CD4-positive, alpha-beta T cell treated with Interleukin-4 for 4 hours (primary cell): ENCODE measurements at places on chromosomes 7 and 10.

DNA sequence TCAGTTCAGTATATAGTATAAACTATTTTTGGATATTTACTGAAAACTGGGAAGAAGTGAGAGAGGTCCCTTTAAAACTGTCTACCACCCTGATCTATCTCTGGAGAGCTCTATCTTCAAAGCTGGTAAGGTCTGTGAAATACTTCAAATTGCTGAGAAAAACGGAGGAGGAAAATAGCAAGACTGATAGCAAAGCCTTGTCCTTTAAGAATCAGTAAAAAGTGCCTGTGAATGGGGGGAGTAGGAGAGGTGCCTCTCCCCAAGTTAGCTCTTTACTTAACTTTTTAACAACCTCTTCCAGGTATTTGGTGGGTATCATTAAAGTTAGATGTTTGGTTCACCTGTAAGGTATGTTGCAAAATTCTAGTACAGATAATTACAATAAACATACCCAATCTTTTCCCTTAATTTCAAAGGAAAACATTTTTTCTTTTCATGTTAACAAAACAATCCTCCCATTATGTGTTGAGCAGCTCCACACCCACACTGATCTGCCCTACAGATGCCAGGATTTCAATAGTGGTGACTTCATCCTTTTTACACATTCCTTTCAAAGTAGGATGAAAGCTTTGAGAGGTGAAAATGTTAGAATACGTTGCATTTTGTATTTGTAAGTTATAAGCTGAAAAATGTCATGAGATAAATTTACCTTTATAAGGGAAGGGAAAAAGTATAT lies 149.2 kb downstream of the CRPPA start:
- no peak for DNase-seq

GRCh38 chr10:34766811-34767494 lies 48.1 kb downstream of the PARD3 start:
- no peak for DNase-seq

DNA sequence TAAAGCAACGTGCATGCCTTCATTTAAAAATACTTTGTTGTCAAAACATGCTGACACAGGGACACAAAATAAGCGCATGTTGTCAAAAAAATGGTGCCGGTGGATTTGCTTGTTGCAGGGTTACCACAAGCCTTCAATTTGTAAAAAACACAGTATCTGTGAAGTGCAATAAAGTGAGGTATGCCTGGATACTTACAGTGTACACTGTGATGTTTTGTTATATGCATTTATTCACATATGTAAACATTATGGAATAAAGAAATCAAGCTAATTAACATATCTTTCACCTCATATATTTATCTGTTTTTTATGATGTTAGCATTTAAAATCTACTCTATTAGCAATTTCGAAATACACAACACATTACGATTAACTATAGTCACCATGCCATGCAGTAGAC lies 202.6 kb upstream of the FZD8 start:
- no peak for DNase-seq

DNA sequence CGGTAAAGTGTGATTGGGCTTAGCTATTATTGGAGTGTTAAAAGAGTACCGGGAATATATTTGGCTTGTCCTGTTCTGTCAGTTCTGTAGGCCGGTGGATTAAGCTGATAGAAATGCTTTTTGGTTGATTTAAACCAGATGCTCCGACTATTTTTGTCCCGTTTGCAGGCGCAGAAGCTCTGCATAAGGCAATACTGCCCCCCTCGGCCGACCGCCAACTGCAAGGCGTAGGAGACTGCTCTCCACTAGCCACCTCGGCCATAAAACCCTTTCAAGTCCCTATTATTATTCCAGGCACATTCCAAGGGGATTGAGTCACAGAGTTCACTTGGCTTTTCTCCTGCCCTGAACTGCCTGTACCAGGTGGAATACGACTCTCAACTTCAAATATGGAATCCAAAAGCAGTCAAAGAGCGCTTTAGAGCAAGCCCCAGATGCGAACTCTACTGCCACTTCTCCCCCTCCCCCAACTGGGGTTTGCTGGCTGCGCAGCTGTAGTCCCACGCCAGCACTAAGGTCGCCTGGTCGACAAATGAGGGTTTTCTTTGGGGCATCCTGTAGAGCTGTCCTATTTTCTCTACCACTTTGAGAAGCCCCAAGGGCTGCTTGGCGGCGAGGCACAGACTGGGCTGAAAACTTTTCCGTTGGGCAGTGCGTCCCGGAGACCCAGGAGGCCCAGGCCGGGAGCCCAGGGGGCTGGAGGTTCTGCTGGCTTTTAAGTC lies 108.3 kb downstream of the REEP3 start:
- peak; percentile 78 for DNase-seq

GRCh38 chr7:107258737-107259136 lies 89.9 kb downstream of the HBP1 start:
- DNase-seq, result no peak

GRCh38 chr7:33932221-33932620 lies 26.9 kb downstream of the BMPER start:
- DNase-seq, result no peak

DNA sequence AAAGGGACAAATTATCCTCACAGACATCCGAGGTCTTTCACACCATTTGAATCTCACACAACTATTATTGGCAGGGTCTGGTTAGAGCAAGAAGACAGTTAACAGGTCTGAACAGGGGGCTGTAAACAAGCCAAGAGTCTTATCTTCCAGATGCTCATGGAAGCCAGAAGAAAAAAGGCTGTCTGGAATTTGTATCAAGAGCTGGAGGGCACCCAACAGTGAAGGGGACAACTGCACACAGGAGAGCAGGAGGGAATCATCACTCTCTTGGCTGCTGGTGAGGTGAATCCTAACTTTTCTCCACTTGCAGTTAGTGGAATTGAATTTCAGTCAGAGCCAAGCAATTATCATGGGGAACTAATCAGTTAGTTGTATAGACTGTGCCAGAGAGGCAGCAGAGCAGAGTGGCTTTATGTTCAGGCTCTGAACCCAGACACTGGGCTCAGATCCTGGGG lies 880.2 kb upstream of the AUTS2 start:
- no peak for DNase-seq

GRCh38 chr7:12649348-12649747 lies 38.1 kb upstream of the ARL4A start:
- DNase-seq, result no peak

GRCh38 chr7:82053453-82054032 lies 283.7 kb upstream of the HGF start:
- no peak for DNase-seq

GRCh38 chr7:83798489-83798888 lies 149.6 kb upstream of the SEMA3E start:
- DNase-seq, result no peak

DNA sequence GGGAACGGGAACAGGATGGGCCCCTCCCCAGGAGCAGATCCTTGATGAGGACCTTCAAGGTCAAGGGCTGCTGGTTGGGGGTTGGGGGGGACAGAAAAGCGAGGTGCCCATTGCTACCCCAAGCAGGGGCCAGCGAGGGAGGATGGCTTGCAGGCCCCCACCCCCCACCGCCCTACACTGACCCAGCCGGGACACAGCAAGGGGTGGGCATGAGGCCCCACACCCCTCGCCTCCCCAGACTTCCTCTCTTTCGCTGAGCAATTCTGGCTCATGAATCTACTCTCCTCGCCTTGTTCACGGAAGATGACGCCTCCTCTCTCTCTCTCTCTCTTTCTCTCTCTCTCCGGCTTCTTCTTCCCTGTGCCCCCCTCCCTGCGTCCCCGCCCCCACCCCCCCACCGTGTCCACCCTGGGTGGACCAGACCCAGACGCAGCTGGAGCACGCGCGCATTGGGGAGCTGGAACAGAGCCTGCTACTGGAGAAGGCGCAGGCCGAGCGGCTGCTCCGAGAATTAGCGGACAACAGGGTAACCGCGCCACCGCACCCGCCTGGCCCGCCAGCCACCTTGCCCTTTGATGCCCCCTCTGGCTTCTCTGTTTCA lies 81.1 kb upstream of the GTF2IRD1 start:
- DNase-seq, result no peak

DNA sequence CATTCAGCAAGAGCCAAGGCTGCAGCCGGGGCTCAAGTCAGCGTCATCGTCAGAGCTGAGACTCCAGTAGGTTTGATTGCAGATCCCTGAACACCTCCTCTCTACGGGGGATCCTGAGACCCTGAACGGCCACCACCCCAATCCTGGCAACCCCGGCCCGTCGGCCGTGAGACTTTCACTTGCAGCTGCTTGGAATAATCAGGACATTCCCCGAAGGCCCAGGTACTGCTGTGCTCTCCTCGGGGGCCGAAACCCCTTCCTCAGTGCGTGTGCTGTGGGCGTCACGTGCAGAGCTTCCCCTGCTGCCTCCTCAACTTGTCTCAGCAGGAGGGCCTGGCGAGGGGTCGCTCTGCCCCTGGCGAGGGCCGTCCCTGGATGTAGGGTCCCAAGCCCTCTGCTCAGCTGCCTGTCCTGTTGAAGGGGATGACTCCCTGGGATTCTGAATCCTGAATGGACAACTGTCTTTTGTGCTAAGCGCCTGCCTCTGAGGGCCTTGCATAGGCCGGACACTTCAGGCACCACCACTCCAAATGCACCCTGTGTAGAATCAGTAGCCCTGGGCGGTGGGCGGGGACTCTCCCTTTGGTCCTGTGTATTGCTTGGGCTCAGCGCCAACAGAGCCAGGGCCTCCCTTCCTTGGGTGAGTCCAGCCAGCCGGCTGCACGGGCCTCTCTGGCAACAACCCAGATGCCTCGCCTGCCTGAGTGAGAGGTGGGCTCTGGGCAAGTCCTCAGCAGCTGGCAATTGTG lies 63.8 kb upstream of the EBF3 start:
- no peak for DNase-seq

- no peak for DNase-seq
Observed at GRCh38 chr10:95755511-95756004, 405 bp upstream of the ENTPD1 start.

DNA sequence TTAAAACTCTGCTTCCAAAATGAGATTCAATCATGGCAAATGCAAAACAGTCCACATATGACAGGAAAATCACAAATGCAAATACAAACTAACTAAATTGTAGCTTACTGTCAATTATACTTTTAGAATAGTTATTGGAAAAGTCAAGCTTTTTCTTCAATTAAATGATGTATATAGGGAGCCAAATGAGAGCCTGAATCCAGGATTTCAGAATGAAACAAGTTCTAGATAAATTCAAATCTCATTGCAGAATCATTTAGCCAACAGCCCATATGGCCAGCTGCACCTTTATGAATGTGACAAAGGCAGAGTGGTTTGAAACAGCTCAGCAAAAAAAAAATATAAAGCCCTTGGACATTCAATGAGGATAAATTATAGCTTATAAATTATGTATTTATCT lies 82.2 kb upstream of the SCIN start:
- DNase-seq, result no peak

DNA sequence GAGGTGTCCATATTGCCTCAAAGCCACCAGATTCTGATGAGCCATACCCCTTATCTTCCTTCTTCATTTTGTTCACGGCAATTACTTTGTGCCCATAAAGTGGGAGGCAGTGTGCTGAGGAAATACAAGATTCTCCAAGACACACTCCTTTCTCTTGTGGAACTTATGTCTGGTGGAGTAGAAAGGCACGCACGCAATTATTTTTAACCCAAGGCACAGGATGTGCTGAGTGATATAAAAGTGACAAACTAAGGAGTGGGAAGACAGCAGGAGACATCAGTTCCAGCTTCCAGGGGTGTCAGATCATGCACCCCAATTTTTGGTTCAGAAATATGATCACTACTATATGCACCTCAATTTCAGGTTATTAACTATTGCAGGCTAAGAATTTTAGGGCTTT lies 94.7 kb upstream of the PDCD4 start:
- no peak for DNase-seq

DNA sequence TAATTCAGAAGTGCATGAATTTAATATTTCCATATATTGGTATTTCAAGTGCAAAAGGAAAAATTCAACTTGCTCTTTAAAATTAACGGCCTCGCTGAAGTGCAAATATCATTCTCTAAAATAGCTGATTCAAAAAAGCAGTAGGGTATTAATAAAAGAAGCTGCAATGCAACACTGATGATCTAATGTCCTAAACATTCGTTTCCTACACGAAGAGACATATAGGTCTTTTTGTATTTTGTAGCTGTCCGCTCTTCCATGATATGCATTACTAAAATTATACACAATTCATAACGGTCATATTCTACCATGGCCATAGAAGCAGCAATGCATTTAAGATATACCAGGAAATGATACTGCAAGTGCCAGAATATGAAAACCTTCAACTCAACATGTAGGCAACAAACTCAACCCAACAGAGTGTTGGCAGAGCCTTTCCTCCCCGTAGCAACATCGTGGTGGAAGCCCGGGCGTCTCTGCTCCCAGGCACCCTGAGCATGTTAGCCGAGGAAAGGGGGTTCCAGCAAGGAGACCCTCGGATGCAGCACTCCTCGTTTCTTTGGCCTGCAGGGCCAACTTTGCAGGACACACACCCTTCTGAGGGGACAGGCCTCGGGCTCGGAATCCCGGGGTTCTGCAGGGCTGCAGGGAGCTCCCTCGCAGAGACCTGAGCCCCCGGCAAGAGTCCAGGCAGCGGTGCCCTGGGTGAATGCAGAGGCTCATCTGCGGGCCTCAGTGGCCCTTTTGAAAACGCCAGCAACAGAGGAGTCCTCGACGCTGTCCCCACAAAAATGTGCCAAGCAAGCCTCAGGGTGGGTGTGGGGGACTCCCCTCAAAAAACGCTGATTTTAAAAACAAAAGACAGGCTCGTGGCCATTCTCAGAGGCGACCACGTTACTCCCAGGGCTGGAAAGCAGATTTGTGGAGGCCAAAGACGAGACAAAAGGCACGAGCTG lies 1.6 kb downstream of the FAM171A1 start:
- DNase-seq, result no peak

DNA sequence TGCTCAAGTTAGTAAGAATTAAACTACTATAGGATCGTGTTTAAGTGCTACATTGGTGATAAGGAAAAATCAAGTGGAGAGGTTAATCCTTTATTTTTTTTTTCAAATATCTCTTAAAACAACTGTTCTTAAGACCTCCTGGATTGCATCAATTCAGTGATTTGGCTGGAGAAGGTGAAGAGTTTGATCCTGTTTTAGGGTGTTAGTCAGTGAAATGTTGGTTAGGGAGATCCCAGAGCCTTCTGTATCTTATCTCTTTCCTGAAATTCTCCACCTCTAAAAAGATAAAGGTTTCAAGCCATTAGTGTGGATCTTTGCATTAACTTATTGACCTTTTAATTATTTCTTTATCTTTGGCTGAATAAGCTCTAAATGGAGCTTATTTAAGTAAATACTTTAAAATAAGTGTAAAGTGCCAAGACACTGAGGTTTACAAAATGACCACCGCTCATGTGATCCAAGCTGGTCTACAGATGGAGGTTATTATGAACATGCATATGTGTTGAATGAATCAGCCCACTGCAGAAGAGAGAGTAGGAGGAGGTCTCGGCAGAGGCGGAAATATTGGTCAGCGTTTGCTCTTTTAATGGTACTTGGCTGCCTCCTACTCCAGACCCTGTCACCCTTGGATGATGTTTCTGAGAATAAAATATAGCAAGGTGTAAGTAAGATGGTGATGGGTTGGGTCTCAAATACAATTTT lies 51.8 kb upstream of the BMPER start:
- DNase-seq, result no peak

DNA sequence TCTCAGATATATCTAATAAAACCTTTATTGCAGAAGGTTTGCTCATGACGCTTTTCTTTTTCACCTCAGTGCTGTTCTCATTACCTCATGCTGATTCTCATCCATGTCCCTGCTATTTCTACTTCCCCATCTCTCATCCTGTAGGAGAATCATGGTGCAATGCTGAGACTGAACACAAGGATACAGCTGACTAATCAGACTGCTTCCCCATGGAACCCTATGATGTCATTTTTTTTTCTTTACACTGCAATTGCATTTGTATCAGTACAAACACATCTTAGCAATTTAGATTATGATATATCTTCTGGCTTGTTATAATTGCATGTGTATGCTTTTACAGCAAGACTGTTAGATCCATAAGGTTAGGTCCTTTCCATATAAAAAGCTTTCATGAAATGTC lies 93.7 kb downstream of the SEMA3A start:
- no peak for DNase-seq
